Endothelial cell (in vitro differentiated cells): ENCODE measurements at places on chromosomes 5 and 9. TPM values are rescaled to one million over a fixed set of nuclear protein-coding genes. Genes with fewer than 3 reads are reported as not detected.

Gene SMIM33
- not detected for total RNA-seq

Gene PCDHGB6
- 60.0 TPM for total RNA-seq

Gene STPG3
- total RNA-seq, result not detected

Gene ST6GALNAC4
- total RNA-seq, result 25.0 TPM

Gene CNTNAP3
- 1.5 TPM for total RNA-seq

Gene MED10
- 53.0 TPM for total RNA-seq

Gene ANKRD18B
- 0.41 TPM for total RNA-seq

Gene PPP3R2
- 2.2 TPM for total RNA-seq
